ENCODE measurements at places on chromosomes 2 and 18. TPM values are rescaled to one million over a fixed set of nuclear protein-coding genes. Genes with fewer than 3 reads are reported as not detected.

TEX44 gene
- not detected for total RNA-seq

CGREF1 gene
- total RNA-seq, result 6.6 TPM

VWC2L gene
- not detected for total RNA-seq

KCNF1 gene
- total RNA-seq, result not detected

PDE1A gene
- 1.3 TPM for total RNA-seq

LCT gene
- not detected for total RNA-seq

CDK15 gene
- total RNA-seq, result not detected

ALKAL2 gene
- total RNA-seq, result 0.49 TPM

- DNase-seq, result no peak
Measured at GRCh38 chr18:62811674-62812073, 96.3 kb downstream of the PHLPP1 start.

GRCh38 chr18:11089931-11090715, 59.2 kb downstream of the PIEZO2 start:
- DNase-seq, result no peak

DNA sequence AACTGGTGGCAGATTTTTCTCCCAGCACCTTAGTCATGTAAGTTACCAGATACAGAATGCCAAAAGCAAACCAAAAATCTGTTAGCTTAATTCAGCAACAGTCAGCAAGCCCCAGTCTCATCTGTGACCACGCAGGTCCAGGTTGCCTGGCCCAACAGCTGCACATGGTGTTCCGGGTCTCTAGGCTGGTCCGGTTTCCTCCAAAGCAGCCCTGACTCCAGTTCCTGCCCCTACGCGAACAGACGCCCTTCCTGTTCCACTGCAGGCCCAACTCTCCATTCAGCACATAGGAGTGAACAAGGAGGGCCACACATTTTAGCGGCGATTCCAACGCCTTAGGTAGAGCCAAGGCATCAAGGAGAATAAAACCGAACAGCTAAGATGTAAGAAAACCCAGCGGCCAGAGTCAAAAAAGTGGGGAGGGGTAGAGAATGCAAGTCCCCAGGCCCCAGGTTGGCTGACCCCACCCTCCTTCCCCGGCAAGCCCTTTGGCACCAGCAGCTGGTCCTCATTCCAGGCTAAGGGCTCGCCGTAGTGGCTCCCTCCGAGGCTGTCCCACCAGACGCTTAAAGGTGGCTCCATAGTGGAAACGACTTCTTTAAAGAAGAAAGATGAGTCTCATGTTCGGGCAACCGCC, 1.5 kb downstream of the STK25 start:
- no peak for DNase-seq

GRCh38 chr18:74731097-74731496, 133.4 kb downstream of the ZNF407 start:
- DNase-seq, result no peak

- DNase-seq, result no peak
Measured at GRCh38 chr2:162257425-162257824, 14.2 kb upstream of the FAP start.

- no peak for DNase-seq
Measured at GRCh38 chr18:48462510-48462909, 53.3 kb upstream of the ZBTB7C start.

DNA sequence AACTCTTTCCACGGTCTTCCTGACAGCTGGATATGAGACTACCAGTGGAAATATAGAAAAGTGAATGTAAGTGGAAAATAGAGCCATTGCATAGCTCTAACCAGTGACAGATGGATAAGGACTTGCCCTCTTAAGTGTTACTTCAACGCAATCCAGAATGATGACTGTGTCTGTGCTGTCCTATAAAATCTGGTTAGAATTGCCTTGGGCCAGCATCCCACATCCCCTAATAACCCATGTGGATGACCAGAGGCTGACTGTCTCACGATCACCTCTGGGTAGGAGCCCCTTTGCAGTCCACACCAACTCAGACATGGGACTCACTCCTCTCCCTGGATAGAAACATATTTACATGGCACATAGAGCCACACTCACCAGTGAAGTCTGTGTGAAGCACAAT, 186.6 kb downstream of the C1D start:
- DNase-seq, result no peak

GRCh38 chr2:24906466-24906865, 13.6 kb downstream of the ADCY3 start:
- no peak for DNase-seq

- DNase-seq, result no peak
Measured at GRCh38 chr2:113056521-113056920, 2.5 kb upstream of the IL36RN start.

DNA sequence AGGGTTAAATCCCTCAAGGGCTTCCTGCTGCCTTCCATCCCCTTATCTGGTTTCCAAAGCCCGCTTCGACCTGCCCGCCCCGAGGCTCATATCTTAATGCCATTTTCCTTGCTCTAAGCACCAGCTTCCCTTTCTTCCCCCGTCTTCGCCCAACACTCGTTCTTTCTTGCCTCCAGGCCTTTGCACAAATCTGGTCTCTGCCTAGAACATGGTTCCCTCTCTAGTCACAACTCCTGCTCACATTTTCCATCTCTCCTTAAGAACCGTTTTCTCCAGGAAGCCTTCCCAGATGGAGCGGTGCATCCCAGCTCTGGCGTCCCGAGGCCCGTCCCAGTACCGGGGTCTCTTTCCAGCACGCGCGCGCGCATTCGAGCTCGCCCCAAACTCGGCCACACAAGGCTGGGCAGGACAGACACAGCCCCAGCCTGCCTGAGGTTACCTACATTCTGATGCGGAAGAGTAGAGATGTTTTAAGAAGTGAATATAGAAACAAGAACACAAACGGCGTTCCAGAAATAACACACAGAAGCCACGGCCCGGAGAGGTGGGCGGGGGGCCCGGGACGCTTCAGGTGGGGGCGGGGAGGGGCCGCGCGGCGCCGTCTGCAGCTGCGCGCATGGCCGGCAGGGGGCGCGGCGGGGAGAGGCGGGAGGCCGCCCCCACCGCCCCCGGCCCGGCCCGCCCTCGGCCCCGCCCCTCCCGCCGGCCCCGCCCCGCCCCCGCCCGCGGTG, at the start of gene DGKD:
Gene DGKD, plus strand, starts transcription at position 726 of the 731 bp plus-strand sequence. CDS start 25 bp downstream, outside the sequence.
- peak; percentile 69 for DNase-seq

GRCh38 chr2:157838442-157839161, 37.5 kb downstream of the ACVR1 start:
- peak; percentile 64 for DNase-seq

DNA sequence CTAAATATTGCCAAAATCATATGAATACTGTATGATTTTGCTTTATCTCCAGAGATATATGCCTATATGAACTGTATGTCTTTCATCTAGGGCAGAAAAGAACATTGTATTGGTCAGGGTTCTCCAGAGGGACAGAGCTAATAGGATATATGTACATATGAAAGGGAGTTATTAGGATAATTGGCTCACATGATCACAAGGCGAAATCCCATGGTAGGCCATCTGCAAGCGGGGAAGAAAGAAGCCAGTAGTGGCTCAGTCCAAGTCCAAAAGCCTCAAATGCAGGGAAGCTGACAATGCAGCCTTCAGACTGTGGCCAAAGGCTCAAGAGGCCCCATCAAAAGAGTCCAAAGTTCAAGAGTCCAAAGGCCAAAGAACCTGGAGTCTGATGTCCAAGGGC, 209.9 kb downstream of the RNF144A start:
- DNase-seq, result no peak

Measured in right lobe of liver (tissue), 6 donors.